ENCODE measurements at places on chromosomes 2 and 18.

DNA sequence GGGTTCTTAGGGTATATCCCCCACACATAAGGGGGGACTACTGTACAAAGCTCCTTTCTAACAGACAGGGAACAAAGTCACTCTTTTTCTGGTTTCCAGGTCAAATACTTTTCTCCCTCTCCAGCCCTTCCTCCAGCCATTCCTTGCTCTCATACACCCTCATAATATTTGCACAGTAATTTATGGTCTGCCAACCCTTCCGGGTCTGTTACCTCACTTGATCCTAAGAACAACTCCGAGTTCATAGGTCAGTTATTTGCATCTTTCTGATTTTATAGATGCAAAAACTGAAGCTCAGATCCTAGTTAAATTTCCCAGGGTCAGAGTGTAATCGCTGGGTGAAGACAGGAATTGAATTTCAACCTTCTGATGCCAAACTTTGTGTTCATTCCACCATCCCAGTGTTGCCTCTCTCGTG lies 14.8 kb upstream of the MATN3 start:
- DNase-seq = no peak

- no peak for DNase-seq
Observed at GRCh38 chr2:46939626-46940359, 24.2 kb upstream of the MCFD2 start.

GRCh38 chr2:207417301-207417718 lies 112.5 kb upstream of the CREB1 start:
- no peak for DNase-seq

GRCh38 chr2:197708331-197708730 lies 3.2 kb downstream of the MARS2 start:
- no peak for DNase-seq

- DNase-seq = no peak
Observed at GRCh38 chr2:11945139-11946126, 199.0 kb downstream of the LPIN1 start.

GRCh38 chr18:9048808-9049494 lies 53.5 kb upstream of the NDUFV2 start:
- DNase-seq = no peak

GRCh38 chr2:127371037-127371436 lies 16.7 kb downstream of the MAP3K2 start:
- no peak for DNase-seq

DNA sequence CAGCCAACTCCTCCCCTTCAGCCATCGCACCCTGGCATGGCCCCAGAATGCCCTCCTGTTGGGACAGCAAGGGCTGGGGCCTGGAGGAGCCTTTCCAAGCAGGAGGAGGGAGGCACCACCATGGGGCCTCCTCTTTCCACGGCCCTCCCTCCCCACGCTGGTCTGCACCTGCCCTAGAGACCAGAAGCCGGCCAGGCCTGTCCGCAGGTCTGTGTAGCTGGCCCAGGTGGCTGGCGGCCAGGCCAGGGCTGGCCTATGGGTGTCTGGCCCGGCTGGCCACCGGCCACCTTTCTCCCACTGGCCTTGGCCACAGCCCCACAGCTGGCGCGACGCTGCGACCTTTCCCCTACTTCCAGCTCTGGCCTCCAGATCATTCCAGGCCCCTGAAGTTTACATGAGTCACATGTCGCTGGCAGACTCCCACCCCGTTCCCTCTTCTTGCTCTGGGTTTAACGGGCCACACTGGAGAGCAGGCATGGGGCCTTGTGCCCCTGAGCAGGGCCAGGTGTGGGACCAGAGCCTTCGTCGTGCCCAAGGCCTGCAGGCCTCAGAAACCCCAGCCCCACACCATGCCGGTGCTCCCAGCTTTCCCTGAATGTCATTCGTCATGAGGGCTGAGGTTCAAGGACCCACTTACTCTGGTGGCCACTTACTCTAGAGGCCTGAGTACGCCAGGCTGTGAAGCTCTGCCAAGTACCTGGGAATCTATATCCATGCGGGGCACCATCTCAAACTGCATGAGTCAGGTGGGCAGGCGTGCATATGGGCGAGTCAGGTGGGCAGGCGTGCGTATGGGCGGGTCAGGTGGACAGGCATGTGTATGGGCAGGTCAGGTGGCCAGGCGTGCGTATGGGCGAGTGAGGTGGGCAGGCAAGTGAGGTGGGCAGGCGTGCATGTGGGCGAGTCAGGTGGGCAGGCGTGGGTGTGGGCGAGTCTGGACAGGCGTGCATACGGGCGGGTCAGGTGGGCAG lies 33.3 kb upstream of the KLF11 start:
- no peak for DNase-seq

- DNase-seq = no peak
Observed at GRCh38 chr2:34656632-34657031, 1057.5 kb upstream of the FAM98A start.

DNA sequence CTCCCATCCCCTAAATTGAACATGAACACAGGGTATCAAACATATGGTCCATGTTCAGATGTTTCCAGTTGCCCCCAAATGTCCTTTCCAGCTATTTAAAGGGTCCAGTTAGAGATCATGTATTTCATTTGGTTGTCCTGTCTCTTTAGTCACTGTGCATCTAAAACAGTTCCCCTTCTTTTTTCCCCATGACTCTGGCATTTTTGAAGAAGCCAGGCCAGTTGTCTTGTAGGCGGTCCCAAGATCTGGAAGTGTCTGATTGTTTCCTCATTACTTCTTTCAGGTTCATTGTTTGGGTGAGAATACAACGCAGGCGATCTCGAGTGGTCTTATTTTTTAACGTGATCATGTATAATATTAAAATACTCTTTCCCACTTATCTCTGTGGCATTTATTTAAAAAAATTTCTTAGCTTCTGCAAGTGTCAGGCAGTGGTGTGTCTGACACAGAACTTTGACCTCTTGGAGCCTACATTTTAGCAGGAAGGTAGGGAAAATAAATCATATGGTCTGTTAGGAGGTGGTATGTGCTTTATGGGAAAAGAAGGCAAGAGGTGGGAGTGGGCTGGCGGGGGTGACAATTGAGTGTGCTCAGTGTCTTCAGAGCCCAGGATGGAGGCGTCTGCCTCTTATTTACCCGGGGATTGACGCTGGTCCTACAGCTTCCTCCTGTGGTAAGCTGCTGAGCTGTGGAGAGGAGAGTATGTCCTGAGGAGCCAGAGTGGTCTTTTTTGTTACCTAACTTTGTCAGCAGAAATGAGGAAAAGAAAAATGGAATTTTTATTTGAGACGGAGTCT lies 8.1 kb downstream of the RAB31 start:
- no peak for DNase-seq

GRCh38 chr2:134539981-134540380 lies 178.8 kb downstream of the TMEM163 start:
- DNase-seq = no peak

DNA sequence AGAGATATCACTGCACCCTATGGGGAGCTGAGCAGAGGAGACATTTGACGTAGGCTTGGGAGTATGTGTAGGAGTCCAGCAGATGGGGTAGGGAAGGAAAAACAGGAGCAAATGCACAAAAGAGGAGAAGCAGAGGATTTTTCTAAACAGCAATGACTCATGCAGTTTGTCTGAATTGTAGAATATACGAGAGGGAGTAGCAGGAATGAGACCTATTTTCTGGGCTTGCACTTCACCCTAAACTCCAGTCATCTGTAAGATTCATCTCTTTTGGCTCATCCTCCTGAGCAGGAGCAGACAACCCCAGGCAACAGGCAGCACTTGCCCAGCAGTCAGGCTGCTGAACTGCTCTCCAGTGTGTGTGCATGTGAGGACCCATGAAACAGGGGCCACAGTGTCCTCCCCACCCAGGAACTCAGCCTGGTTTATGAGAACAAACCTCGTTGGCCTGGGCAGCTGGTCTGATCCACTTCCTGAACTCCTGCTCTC lies 100.2 kb upstream of the CDC42EP3 start:
- DNase-seq = no peak

DNA sequence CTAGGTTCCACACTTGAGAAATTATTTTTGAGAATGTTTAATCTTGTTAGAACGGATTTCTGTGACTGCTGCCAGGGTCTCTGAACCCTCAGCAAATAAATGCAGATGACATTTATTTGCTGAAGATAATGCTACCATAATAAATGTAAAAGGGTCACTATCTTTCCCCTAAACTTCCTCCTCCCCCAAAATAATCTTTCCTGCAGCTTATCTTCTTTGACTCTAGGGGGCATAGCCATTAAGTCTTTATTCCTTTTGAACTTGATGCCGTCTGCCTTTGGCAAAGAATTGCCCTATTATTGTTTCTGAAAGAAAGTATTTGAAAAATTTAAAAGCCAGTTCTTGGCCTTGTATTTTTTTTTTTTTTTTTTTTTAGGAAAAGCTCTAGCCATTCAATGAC lies 63.6 kb upstream of the ACSL3 start:
- DNase-seq = no peak

- DNase-seq = no peak
Observed at GRCh38 chr2:43806719-43807031, 32.0 kb downstream of the ABCG5 start.

Measured in SK-N-MC (cell line).